CD4-positive, alpha-beta T cell (primary cell): ENCODE measurements at places on chromosomes 16 and 17.

DNA sequence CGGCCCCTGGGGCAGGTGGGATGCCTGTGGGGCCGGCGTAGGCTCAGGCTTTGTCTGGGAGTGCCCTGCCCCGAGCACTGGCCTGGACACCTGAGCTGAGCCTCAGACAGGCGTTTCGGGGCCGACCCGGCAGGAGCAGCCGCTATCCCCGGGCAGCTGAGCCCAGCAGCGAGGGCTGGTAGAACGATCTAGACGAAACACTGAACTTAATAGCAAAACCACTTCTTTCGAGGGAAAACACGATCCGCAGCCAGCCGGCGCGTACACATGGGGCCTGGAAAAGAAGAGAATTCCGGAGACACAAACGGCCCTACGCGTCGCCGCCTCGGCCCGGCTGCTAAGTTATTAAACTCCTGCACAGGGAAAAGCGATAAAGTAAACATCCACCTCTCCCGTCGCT, 22.0 kb upstream of the SSTR5 start:
- no peak for DNase-seq
- peaks cover 6% of the 10 kb centered on the region for H3K4me1 ChIP-seq
- H3K27me3 ChIP-seq, result no peaks in the 10 kb centered on the region
- no peak overlapping the region for H3K4me3 ChIP-seq

DNA sequence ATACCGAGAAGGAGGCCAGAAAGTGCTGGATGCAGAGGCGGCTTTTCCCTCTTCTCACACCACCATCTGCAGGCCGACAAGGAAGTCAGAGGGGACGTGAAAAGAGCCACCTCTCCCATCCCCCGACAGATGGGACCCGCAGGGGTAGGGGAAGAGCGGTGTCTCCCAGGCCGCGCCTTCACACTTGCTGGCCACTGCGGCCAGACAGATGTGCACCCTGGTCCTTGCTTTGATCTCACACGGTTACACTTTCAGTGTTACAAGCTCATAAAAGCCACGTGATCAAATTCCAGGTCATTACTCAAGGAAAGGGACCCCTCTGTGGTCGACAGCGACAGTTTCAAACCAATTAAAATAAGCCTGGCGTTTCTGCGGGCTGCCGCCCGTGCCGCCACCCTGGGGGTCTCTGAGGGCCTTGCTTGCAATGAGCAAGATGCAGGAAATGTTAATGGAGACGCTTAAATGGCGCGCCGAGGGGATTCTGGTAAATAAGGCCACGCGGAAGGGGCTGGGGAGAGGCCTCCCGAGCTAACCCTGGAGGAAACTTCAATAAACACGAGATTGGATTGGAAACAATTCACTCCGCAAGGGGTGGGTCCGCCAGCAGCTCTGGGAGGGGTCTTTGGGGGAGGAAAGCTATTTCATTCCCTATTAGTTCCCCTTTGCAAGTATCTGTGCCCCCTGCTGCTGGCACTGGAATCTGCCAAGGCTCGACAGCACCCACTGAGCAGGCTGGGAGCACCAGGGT, 240.9 kb downstream of the ENGASE start:
- H3K4me3 ChIP-seq, result no peak overlapping the region
- H3K27me3 ChIP-seq, result peaks cover 27% of the 10 kb centered on the region
- H3K36me3 ChIP-seq, result no peaks in the 10 kb centered on the region
- no peak overlapping the region for H3K27ac ChIP-seq
- no peaks in the 10 kb centered on the region for H3K4me1 ChIP-seq

GRCh38 chr16:22813223-22813947, 577 bp upstream of the HS3ST2 start:
- no peaks in the 10 kb centered on the region for H3K4me1 ChIP-seq
- no peak overlapping the region for H3K4me3 ChIP-seq
- no peak overlapping the region for H3K27ac ChIP-seq
- H3K27me3 ChIP-seq, result peaks cover 26% of the 10 kb centered on the region
- H3K36me3 ChIP-seq, result no peaks in the 10 kb centered on the region

DNA sequence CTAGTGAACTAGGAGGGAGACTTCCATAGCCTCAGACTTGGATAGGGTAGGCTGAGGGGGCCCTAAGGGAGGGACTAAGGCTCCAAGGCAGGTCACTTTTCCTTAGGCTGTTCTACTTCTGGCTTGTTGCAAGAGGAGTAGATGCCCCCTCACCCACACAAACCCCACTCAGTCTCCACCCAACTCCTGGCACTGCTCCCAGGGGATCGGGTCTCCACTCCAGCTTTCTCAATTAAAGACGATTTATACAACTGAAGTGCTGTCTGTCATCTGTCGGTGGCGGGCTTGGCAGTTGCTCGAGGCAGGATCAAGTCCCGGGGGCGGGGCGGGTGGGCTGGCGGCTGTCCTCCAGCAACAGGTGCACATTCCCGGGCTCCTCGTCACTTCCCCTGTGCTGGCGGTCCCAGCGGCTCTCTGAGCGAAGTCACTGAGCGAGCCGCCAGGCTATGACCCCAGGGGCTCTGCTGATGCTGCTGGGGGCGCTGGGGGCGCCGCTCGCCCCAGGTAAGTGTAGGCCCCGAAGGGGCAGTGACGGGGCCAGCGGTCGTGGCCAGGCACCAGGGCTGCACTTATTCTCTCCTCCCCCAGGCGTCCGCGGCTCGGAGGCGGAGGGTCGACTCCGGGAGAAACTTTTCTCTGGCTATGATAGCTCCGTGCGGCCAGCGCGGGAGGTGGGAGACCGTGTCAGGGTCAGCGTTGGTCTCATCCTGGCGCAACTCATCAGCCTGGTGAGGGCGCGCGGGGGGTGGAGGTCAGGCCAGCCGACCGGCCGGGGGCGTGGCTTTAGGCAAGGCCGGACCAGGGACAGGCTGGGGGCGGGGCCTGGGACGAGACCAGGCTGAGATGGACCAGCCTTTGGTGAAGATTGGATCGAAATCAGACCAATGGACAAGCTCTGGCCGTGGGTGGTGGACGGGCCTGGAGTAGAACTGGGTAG, at the start of gene CHRNB1:
Gene CHRNB1 (plus strand): TSS at position 380 of the 937 bp plus-strand sequence. CDS start 67 bp downstream, at position 447.
- H3K4me3 ChIP-seq, result peak within 1 kb of the TSS; percentile 37
- DNase-seq, result no peak
- H3K4me1 ChIP-seq, result peaks cover 37% of the 10 kb centered on the region
- H3K36me3 ChIP-seq, result no peaks in the 10 kb centered on the region
- no peak within 1 kb of the TSS for H3K27ac ChIP-seq

GRCh38 chr16:82092711-82093110, 57.7 kb downstream of the HSD17B2 start:
- no peak overlapping the region for H3K27ac ChIP-seq
- DNase-seq, result no peak
- H3K4me1 ChIP-seq, result no peaks in the 10 kb centered on the region
- peaks cover 4% of the 10 kb centered on the region for H3K27me3 ChIP-seq
- H3K36me3 ChIP-seq, result no peaks in the 10 kb centered on the region
- H3K4me3 ChIP-seq, result no peak overlapping the region

- no peak for DNase-seq
- peak overlapping the region; percentile 77 for H3K4me3 ChIP-seq
- no peaks in the 10 kb centered on the region for H3K27me3 ChIP-seq
- peaks cover 22% of the 10 kb centered on the region for H3K36me3 ChIP-seq
- peak overlapping the region; percentile 13 for H3K27ac ChIP-seq
Measured at GRCh38 chr16:30368122-30368791, 2.0 kb downstream of the TBC1D10B start.

GRCh38 chr17:83124871-83125514, 45.6 kb downstream of the METRNL start:
- H3K36me3 ChIP-seq, result no peaks in the 10 kb centered on the region
- no peak overlapping the region for H3K27ac ChIP-seq
- peaks cover 20% of the 10 kb centered on the region for H3K27me3 ChIP-seq
- H3K4me3 ChIP-seq, result no peak overlapping the region

- no peak overlapping the region for H3K4me3 ChIP-seq
- no peak overlapping the region for H3K27ac ChIP-seq
- H3K4me1 ChIP-seq, result peaks cover 14% of the 10 kb centered on the region
- H3K36me3 ChIP-seq, result no peaks in the 10 kb centered on the region
Measured at GRCh38 chr17:728911-729310, 3.5 kb upstream of the TLCD3A start.

- DNase-seq, result peak; percentile 72
- H3K4me1 ChIP-seq, result peaks cover 19% of the 10 kb centered on the region
- H3K27ac ChIP-seq, result no peak overlapping the region
- H3K4me3 ChIP-seq, result no peak overlapping the region
- no peaks in the 10 kb centered on the region for H3K27me3 ChIP-seq
Measured at GRCh38 chr17:47978324-47978723, 7.4 kb downstream of the CDK5RAP3 start.

DNA sequence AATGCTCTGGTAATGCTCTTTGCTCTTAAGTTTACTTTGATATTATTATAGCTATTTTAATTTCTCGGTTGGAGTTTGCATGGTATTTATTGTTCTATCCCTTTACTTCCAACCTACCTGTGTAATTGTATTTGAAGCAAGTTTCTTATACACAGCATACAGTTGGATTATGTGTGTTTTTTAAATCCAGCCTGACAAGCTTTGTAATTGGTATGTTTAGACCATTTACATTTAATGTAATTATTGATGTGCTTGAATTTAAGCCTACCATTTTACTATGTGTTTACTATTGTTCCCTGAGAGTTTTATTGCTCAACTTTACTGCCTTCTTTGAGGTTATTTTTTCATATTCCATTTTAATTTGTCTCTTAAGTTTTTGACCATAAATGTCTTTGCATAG, 35.7 kb downstream of the ACSF3 start:
- no peak overlapping the region for H3K4me3 ChIP-seq
- peaks cover 2% of the 10 kb centered on the region for H3K4me1 ChIP-seq
- peaks cover 43% of the 10 kb centered on the region for H3K36me3 ChIP-seq
- no peaks in the 10 kb centered on the region for H3K27me3 ChIP-seq
- DNase-seq, result no peak
- H3K27ac ChIP-seq, result no peak overlapping the region

GRCh38 chr16:22324787-22325597, 27.8 kb downstream of the POLR3E start:
- no peaks in the 10 kb centered on the region for H3K27me3 ChIP-seq
- no peak overlapping the region for H3K27ac ChIP-seq
- no peak overlapping the region for H3K4me3 ChIP-seq
- peaks cover 15% of the 10 kb centered on the region for H3K4me1 ChIP-seq

GRCh38 chr16:54135361-54136275, 151.0 kb downstream of the IRX3 start:
- H3K36me3 ChIP-seq, result no peaks in the 10 kb centered on the region
- H3K27me3 ChIP-seq, result no peaks in the 10 kb centered on the region
- no peak overlapping the region for H3K27ac ChIP-seq
- DNase-seq, result no peak
- no peak overlapping the region for H3K4me3 ChIP-seq

GRCh38 chr16:35425270-35425669, 1965.9 kb downstream of the TP53TG3F start:
- H3K27ac ChIP-seq, result no peak overlapping the region
- H3K4me3 ChIP-seq, result no peak overlapping the region
- H3K4me1 ChIP-seq, result no peaks in the 10 kb centered on the region
- no peaks in the 10 kb centered on the region for H3K36me3 ChIP-seq
- DNase-seq, result no peak
- no peaks in the 10 kb centered on the region for H3K27me3 ChIP-seq

DNA sequence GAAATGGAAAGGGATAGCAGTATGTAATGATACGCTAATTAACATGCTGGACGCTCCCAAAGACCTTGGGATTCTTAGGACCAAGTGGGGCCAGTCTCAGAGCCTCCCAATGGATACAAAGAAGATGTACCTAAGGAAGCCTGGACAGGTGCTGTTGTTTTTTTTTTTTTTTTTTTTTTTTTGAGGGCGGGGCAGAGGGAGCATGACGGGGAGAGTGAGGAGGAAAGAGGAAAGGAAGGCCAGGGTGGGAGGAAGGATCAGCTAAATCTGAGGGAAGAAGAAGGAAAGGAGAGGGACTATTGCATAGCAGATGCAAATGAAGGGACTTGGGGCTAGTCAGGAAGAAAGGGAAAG, 2.5 kb downstream of the VAMP2 start:
- no peaks in the 10 kb centered on the region for H3K27me3 ChIP-seq
- DNase-seq, result no peak
- peak overlapping the region; percentile 1 for H3K27ac ChIP-seq
- no peak overlapping the region for H3K4me3 ChIP-seq
- peaks cover 31% of the 10 kb centered on the region for H3K36me3 ChIP-seq
- peaks cover 82% of the 10 kb centered on the region for H3K4me1 ChIP-seq

DNA sequence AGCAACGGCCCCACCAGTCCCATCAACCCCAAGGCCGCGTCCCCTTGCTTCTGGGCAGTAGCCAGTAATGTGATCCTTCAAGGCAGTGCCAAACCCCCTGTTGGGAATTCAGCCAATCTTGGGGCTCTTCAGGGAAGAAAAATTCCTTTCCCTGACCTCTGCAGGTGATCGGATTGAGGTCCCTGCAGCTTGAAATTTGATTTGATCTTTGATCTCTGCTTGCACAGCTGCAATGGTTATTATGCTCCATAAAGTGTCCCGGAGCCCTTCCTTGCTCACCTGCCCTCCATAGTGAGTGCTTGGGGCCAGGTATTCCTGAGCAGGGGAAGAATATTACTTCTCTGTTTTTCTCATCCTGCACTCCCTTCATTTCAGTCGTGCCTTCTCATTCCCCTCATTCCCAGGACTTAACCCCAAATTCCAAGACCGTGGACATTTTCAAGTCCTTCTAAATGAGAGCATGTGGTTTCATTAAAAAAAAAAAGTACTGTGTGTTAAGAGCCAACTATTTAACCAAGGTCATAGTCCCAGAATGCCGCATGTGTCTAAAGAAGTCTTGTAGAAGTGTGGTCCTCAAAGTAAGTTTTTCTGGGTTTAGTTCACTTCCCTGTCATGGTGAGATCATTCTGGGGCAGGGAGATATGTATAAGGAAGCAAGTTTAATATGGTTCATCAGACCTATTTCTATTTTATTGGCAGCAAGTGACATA, 56.3 kb downstream of the SOX9 start:
- no peaks in the 10 kb centered on the region for H3K4me1 ChIP-seq
- no peak for DNase-seq
- H3K4me3 ChIP-seq, result no peak overlapping the region
- H3K27me3 ChIP-seq, result no peaks in the 10 kb centered on the region

- no peak for DNase-seq
- H3K4me3 ChIP-seq, result no peak overlapping the region
- no peak overlapping the region for H3K27ac ChIP-seq
- H3K36me3 ChIP-seq, result no peaks in the 10 kb centered on the region
- H3K4me1 ChIP-seq, result no peaks in the 10 kb centered on the region
Measured at GRCh38 chr17:43840814-43841213, 6.2 kb upstream of the CD300LG start.

GRCh38 chr17:74379495-74380085, 12.3 kb downstream of the GPR142 start:
- no peak overlapping the region for H3K27ac ChIP-seq
- peak overlapping the region; percentile 16 for H3K4me3 ChIP-seq
- peaks cover 13% of the 10 kb centered on the region for H3K4me1 ChIP-seq

DNA sequence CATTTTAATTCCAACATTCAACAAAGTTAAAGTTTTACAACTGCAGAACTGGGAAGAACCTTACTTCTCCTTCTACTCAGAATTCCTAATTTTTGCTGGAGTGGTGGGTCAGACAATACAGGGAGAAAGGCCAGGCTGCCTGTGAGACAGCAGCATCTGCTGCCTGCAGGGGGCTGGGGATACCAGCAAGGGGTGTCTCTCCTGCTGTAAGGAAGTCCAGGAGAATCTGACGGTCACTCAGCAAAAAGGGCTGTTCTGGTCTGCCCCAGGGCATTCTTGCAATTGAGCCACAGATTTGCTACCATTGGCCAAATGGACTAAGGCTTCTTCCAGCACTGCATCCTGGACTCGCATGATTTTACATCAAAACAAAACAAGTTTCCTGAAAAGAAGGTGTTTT, 426.6 kb upstream of the CDH11 start:
- no peak for DNase-seq
- H3K4me1 ChIP-seq, result no peaks in the 10 kb centered on the region
- H3K36me3 ChIP-seq, result no peaks in the 10 kb centered on the region
- no peak overlapping the region for H3K4me3 ChIP-seq
- peaks cover 2% of the 10 kb centered on the region for H3K27me3 ChIP-seq
